ENCODE measurements at places on chromosomes 5 and 9. TPM values are rescaled to one million over a fixed set of nuclear protein-coding genes. Genes with fewer than 3 reads are reported as not detected.

The ACOT12 gene
- 1.6 TPM for total RNA-seq

The NFIB gene
- 104 TPM for total RNA-seq

The IFNA21 gene
- total RNA-seq: not detected

The TMC1 gene
- 0.82 TPM for total RNA-seq

The PCDHGA10 gene
- 9.8 TPM for total RNA-seq

The PAIP2 gene
- total RNA-seq: 113 TPM

The ALDH1A1 gene
- 1.2 TPM for total RNA-seq

The PDE6A gene
- total RNA-seq: not detected

The OTP gene
- not detected for total RNA-seq

The MYOT gene
- total RNA-seq: not detected

The PCDHA6 gene
- total RNA-seq: 17.1 TPM

The S1PR3 gene
- total RNA-seq: 3.7 TPM

The NIM1K gene
- 8.2 TPM for total RNA-seq

The PSMD5 gene
- total RNA-seq: 31.0 TPM

The TMEFF1 gene
- total RNA-seq: 53.0 TPM

The SLC24A2 gene
- 3.7 TPM for total RNA-seq

The SYNPO gene
- total RNA-seq: 3.7 TPM

The HSD17B3 gene
- not detected for total RNA-seq

The RUSC2 gene
- 50.5 TPM for total RNA-seq

The PLPP7 gene
- 6.1 TPM for total RNA-seq

Measured in frontal cortex (tissue), 4 donors.